Kidney tubule cell (primary cell): ENCODE measurements at places on chromosomes 3 and 15.
A peak's percentile ranks its signal among the peaks of the same experiment; 100 is the strongest.

- DNase-seq: no peak
These were observed 48.2 kb upstream of the SLC41A3 start for GRCh38 chr3:126131881-126132750.

GRCh38 chr3:141655801-141656200 lies 82.3 kb upstream of the RNF7 start:
- DNase-seq: no peak

DNA sequence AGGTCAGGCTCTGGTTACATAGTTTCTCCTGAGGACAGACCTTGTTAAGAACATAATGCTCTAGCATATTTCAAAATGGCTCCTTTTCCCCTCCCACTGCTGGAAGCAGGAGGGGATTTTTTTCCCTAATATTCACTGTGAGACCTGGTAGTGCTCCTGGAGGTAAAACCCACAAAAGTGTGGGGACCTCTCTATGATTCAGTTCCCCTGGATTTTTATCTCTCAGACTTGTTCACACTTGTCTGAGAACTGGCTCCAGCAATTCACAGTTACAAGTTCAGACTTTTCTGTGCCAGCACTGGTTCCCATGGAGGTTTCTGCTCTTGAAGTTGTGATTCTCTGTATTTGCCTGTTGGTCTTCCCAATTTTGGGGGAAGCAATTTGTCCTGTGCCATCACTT lies 36.3 kb upstream of the PCOLCE2 start:
- DNase-seq: no peak

GRCh38 chr3:111392894-111393398 lies 149.1 kb upstream of the CD96 start:
- peak; percentile 8 for DNase-seq

GRCh38 chr3:9553948-9554513 lies 409 bp upstream of the LHFPL4 start:
- DNase-seq: no peak

- no peak for DNase-seq
These were observed 13.2 kb downstream of the ISG20 start for GRCh38 chr15:88651971-88652370.

- DNase-seq: no peak
These were observed 204.1 kb downstream of the STXBP5L start for GRCh38 chr3:121111914-121112612.

DNA sequence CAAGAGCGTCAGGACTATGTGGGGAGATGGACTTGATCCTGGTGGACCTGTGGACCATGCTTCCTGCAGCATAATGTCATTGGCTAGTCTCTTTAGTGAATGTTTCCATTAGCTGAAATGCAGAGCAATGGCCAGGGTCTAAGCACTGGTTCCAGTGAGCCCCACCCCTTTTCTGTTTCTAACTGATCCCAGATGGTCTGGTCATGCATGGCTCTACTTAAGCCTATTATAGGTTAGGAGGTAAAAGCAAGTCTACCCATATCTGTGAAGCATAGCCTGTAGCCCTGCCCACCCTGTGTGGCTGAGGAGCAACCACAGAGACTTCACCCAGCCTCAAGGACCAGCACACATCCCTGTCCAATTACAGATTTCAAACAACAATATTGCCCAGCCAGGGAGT lies 419.2 kb downstream of the ZNF385D start:
- DNase-seq: peak; percentile 13

DNA sequence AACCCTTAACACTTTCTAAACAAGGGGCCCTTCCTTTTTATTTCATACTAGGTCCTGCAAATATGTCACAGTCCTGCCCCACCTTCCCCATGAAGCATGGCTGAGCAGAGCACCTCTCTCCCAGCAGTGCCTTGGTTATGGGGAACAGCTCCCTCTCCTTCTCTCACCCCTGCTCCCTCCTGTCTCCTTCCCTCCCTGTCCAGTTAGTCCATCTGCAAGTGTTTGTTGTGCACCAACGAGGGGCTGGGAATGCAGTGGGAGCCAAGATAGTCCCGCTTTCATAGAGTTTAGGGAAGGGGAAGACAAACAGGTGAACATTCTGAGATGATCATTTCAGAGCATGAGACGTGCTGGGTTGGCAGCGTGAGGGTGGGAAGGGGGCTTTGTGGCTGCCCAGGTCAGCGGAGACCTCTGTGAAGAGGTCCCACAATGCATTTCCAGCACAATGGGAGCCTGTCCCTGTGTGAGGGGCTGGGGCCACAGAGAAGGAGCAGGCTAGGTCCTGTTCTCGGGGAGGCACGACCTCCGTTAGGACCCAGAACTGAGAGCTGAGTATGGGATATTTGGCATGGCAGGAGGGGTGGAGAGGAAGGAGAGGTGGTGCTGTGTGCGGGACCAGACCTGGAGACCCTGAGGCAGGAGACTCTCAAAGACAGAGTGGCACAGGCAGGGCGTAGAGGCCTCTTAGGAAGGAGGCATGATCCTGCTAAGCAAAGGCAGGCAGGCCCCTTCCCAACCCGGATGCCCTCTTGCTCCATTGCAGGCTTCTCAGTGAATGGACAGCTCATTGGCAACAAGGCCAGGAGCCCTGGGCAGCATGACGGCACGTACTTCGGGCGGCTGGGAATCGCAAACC lies 5.5 kb upstream of the ITIH3 start:
- no peak for DNase-seq

- no peak for DNase-seq
These were observed 253.8 kb upstream of the ARL6 start for GRCh38 chr3:97510795-97511194.

GRCh38 chr3:127987309-127987995 lies 64.8 kb upstream of the SEC61A1 start:
- DNase-seq: no peak

- no peak for DNase-seq
These were observed 4.3 kb upstream of the AP3B2 start for GRCh38 chr15:82714016-82714415.

GRCh38 chr3:71497971-71498444 lies 85.5 kb downstream of the FOXP1 start:
- DNase-seq: no peak

DNA sequence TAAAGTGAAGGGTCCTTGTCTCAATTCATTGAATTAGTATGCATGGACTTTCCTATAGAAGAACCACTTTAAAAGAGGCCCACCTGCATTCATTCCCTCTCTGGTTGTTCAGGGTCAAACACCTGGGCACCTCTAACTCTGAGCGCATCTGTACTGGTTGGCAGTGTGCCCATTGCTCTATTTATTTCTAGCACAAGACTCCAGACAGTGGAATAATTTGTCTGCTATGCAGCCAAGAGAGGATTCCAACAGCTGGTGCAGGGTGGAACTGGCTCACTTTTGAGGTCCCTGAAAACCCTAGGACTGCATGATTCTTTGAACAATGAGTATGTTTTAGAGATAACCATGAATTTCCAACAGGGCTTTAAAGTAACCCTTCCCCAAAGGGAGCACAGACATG lies 57.9 kb downstream of the CCDC33 start:
- no peak for DNase-seq

GRCh38 chr3:115931581-115931980 lies 308.3 kb downstream of the GAP43 start:
- DNase-seq: peak; percentile 8

DNA sequence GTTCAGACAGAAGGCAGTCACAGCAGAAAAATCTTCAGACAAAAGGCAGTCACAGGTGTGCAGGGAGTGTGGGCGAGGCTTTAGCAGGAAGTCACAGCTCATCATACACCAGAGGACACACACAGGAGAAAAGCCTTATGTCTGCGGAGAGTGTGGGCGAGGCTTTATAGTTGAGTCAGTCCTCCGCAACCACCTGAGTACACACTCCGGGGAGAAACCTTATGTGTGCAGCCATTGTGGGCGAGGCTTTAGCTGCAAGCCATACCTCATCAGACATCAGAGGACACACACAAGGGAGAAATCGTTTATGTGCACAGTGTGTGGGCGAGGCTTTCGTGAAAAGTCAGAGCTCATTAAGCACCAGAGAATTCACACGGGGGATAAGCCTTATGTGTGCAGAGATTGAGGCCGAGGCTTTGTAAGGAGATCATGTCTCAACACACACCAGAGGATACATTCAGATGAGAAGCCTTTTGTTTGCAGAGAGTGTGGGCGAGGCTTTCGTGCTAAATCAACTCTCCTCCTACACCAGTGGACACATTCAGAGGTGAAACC lies 27.6 kb downstream of the ZNF589 start:
- peak; percentile 29 for DNase-seq

DNA sequence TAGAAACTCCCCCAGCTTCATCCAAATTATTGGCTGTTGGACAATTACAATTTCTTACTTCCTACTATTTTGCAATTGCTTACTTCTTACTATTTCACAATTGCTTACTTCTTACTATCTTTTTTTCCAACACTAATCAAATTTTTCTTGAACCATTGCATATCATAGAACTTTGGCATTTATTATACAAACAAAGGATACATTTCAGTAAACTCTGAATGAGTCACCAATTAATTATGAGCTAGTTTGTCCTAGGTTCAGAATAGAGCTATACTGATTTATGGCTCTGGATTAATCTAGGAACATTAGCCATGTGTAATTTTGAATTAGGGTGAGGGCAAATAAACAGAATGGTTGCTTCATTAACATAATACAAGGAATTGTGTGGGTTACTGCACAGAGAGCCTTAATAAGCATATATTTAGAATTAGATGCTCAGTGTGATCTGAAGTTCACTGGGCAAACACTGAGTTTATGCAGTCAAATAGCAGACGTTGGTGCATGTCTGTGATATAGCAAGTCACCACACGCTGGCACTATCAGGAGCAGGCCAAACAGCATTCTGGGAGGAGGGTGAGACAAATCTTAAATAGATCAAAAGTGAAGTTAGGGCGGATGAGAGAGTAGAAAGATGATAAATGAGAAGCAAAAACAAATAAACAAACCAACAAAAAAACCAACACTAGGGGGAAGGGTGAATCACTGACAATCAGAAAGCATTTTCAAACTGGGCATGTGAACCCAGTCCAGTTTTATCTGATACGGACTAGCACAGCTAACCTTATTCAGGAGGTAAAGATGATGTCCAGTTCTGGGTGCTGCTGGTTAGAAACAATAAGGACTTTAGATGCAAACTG lies 21.5 kb downstream of the GABRR3 start:
- DNase-seq: no peak

DNA sequence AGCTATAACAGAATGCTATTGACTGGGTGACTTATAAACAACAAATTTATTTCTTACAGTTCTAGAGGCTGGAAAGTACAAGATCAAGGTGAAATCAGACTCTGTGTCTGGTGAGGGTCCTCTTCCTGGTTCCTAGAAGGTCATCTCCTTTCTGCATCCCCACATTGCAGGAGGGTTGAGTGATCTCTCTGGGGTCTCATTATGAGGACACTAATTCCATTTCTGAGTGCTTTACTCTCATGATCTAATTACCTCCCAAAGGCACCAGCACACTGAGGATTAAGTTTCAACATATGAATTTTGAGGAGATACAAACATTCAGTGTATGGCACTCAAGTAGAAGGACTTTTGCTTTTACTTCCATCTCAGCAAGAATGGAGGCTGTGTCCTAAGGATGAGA lies 534.1 kb upstream of the KCNMB2 start:
- no peak for DNase-seq

DNA sequence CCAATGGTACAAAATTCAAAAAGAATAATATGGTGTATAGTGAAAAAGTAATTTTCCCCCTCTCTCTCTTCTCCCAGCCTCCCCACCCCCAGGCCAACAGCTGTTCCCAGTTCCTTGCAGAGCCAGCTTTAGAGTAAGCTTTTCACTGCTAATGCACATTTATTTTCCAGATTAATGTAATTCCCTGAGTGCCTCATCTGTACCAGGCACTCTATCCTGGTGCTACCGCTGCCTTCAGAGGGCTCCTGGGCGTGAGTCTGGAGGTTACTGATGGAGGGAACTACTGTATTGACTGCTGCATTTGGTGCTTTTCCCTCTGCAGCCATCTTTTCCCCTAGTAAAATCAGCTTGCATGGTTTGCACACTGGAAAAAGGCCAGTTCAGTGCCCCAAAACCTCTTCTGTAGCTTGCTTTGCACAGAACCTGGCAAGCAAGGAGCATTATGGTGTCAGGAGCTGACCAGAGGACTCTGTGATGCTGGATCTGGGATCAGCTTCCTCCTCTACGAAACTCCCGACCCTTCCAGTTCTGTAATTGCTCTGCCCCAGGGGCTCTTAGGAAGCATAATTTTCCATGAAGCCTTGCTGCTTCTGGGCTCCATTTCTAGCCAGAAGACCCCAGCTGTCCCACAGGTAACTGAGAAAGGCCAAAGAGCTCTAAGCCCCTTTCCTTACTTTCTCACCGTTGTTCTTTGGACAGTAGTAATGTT lies 8.5 kb upstream of the USP3 start:
- DNase-seq: no peak

GRCh38 chr3:70822669-70823068 lies 510.2 kb upstream of the MDFIC2 start:
- no peak for DNase-seq

- no peak for DNase-seq
These were observed 17.0 kb downstream of the RPL39L start for GRCh38 chr3:187122261-187122660.

- no peak for DNase-seq
These were observed 38.9 kb downstream of the ZNF710 start for GRCh38 chr15:90039996-90040395.

DNA sequence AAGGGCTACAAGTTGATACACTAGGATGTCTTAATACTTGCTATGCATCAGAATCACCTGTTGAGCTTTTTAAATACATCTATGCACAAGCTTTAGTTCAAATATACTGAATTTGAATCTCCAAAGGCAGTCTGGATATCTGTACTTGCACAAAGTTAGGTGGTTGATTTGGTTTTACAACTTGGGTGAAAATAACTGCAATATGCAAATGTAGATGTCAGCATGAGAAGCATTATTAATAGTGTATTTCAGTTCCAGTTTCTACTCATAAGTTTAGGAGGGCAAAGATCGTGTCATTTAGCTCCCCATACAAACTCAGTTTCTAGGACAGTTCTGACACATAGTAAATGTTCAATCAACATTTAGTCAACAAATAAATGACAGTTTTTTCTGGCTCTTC lies 25.6 kb downstream of the IQCB1 start:
- DNase-seq: no peak

- peak; percentile 82 for DNase-seq
These were observed 74.2 kb downstream of the ATG7 start for GRCh38 chr3:11346416-11346815.

DNA sequence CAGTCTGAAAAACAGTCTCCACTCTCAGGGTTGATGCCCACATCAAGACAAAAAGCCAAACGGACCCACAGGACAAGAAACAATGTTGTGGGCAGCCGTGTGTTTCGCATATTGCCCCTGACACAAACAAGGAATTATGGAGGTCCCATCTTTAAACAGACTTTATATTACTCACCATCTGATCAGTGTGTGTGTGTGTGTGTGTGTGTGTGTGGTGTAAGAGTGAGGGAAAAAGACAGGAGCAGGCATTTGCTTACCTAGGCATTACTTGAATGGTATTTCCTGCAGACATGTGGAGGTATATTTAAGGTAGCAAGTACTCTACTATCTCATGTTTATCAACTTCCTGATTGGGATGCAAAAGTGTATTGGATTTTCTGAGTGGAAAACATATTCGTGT lies 136.3 kb downstream of the TMCO5A start:
- peak; percentile 26 for DNase-seq

GRCh38 chr15:75249726-75250125 lies 8.4 kb upstream of the GOLGA6C start:
- no peak for DNase-seq
